ENCODE measurements at places on chromosomes 6 and 20.

DNA sequence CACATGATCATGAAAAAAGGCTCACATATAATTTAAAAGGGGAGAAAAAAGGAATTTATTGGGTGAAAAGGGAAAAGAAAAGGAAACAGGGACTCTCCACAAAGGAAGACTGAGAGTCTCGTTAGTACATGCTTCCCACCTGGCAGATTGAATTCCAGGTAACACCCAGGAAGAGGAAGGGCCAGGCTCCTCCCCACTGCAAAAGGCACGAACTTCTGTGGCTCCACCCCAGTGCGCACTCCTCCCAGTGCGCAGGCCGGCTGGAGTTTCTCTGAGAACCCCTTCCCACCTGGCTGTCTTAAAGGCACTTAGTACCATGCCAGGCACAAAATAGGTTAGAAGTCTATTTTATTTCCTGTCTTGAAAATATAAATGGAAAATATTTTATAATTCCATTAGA lies 129.8 kb downstream of the COL12A1 start:
- no peak for DNase-seq

GRCh38 chr6:88814909-88815308 lies 148.5 kb downstream of the RNGTT start:
- DNase-seq: no peak

GRCh38 chr6:169839898-169840631 lies 88.6 kb downstream of the ERMARD start:
- DNase-seq: no peak

DNA sequence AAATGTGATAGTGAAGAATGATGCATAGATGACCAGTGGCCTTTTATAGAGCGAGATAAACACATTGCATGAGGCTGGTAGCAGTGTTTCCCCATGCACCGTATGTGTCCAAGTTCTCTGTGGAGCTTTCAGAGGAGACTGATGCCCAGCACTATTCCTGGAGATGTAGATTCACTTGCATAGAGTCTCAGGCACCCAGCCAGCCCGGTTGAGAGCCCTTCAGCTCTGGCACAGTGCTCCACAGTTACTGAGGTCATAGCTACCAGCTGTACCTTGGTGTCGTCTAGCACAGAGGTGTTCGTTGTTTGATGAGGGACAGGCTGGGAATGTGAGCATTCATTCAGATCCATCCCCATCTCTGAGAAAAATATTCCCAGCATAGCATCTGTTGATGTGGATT lies 328.9 kb downstream of the FARS2 start:
- DNase-seq: no peak
